ENCODE measurements at places on chromosomes 2 and 18. TPM values are rescaled to one million over a fixed set of nuclear protein-coding genes. Genes with fewer than 3 reads are reported as not detected.
A peak's percentile ranks its signal among the peaks of the same experiment; 100 is the strongest.

- no peak for DNase-seq
- no peaks in the 10 kb centered on the region for H3K27me3 ChIP-seq
- no peak overlapping the region for H3K4me3 ChIP-seq
- no peak overlapping the region for H3K27ac ChIP-seq
These were observed 69.1 kb upstream of the FOXI3 start for GRCh38 chr2:88521445-88522073.

- peaks cover 8% of the 10 kb centered on the region for H3K4me1 ChIP-seq
- peaks cover 20% of the 10 kb centered on the region for H3K27me3 ChIP-seq
- H3K36me3 ChIP-seq: no peaks in the 10 kb centered on the region
- no peak overlapping the region for H3K27ac ChIP-seq
- DNase-seq: no peak
- H3K4me3 ChIP-seq: no peak overlapping the region
These were observed 11.0 kb downstream of the CROCC2 start for GRCh38 chr2:240917009-240917683.

DNA sequence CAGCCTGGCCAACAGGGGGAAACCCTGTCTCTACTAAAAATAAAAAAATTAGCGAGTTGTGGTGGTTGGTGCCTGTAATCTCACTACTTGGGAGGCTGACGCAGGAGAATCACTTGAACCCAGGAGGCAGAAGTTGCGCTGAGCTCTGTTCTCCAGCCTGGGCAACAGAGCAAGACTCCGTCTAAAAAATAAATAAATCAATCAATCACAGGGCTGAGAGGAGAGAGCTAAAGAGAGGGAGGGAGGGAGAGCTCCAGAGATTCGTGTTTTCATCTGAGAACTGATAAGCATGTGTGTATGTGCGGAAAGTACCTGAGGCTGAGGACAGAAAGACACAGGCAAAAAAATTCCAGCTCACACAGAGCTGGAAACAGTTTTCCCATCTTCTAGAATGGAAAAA is 37.2 kb upstream of the DYNC2LI1 start:
- H3K36me3 ChIP-seq: no peaks in the 10 kb centered on the region
- no peak overlapping the region for H3K4me3 ChIP-seq
- DNase-seq: no peak
- H3K27ac ChIP-seq: no peak overlapping the region

DNA sequence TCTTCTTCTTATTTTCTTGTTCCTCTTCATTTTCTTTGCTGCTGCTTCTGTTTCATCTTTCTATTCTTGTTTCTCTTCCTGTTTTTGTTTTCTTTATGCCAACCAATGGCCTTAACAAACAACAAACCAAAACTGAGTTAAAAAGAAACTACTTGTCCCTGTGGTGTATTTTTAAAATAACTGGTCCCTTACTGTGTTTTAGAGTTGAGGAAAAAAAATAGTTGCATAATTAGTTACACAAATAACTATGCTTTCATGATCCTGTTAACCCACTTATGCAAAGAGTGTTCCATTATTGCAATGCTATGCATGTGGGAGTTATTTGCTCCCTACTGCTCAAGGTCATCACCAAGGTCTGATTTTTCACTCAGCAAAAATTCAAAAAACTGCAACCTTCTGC is 39.5 kb upstream of the IMP4 start:
- peaks cover 56% of the 10 kb centered on the region for H3K27me3 ChIP-seq
- H3K36me3 ChIP-seq: no peaks in the 10 kb centered on the region

- peaks cover 2% of the 10 kb centered on the region for H3K27me3 ChIP-seq
- no peak overlapping the region for H3K4me3 ChIP-seq
- no peaks in the 10 kb centered on the region for H3K36me3 ChIP-seq
- H3K27ac ChIP-seq: no peak overlapping the region
- H3K4me1 ChIP-seq: peaks cover 10% of the 10 kb centered on the region
- no peak for DNase-seq
These were observed 35.4 kb downstream of the ANKRD29 start for GRCh38 chr18:23627321-23627720.

- peaks cover 4% of the 10 kb centered on the region for H3K4me1 ChIP-seq
- DNase-seq: no peak
- H3K36me3 ChIP-seq: no peaks in the 10 kb centered on the region
- no peak overlapping the region for H3K27ac ChIP-seq
These were observed 649.3 kb upstream of the SOX11 start for GRCh38 chr2:5042666-5043440.

GRCh38 chr18:50374220-50374752 is 560 bp upstream of the SKA1 start:
- DNase-seq: no peak
- H3K27ac ChIP-seq: peak overlapping the region; percentile 87
- H3K27me3 ChIP-seq: no peaks in the 10 kb centered on the region
- H3K4me1 ChIP-seq: peaks cover 17% of the 10 kb centered on the region

DNA sequence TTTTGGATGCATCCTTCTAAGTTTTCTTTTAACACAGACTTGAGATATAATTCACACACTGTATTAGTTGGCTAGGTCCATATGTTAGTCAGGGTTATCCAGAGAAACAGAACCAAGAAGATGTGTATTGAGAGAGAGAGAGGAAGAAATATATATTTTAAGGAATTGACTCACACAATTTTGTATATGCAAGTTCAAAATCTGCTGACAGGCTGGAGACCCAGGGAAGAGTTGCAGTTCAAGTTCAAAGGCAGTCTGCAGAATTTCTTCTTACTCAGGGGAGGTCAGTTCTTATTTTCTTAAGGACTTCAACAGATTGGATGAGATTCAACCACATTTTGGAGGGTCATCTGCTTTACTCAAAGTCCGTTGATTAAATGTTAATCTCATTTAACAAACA is 23.0 kb upstream of the MRO start:
- no peaks in the 10 kb centered on the region for H3K4me1 ChIP-seq
- H3K36me3 ChIP-seq: no peaks in the 10 kb centered on the region
- DNase-seq: no peak
- H3K4me3 ChIP-seq: no peak overlapping the region
- H3K27me3 ChIP-seq: peaks cover 18% of the 10 kb centered on the region

DNA sequence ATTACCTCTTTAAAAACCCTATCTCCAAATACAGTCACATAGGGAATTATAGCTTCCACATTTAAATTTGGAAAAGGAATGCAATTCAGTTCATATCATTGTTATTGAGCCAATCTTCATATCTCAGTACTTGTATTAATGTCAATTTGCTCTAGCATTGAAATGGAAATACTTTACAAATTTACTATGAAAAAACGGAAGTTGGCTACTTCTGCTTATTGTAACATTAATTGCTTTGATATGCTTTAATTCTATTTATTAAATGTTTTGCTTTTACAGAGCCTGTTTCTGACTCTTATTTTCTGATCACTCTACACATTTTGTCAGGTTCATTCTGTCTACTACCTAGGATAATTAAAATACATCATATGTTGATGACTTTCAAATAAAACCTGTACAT is 412.6 kb downstream of the KCNJ3 start:
- H3K27me3 ChIP-seq: no peaks in the 10 kb centered on the region
- H3K36me3 ChIP-seq: peaks cover 2% of the 10 kb centered on the region
- no peak for DNase-seq
- no peak overlapping the region for H3K4me3 ChIP-seq
- H3K27ac ChIP-seq: no peak overlapping the region

DNA sequence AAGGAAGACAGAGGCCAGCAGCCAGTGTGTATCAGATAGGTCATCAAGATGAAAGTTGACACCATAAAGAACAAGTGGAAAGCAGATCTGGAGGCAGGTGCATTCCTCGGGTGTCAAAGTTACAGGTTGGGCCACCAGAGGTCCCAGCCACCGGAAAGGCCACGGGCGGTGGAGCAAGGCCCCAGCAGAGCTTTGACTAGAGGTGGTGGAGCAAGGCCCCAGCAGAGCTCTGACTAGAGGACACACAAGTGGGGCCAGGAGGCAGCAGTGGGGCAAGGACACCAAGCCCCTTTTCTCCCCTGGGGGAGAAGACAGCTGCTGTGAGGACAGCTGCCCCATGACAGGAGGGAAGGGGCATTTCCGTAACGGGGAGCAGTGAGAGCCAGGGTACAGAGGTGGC is 115.1 kb downstream of the GYPC start:
- no peak overlapping the region for H3K27ac ChIP-seq
- no peaks in the 10 kb centered on the region for H3K4me1 ChIP-seq
- no peak for DNase-seq
- no peak overlapping the region for H3K4me3 ChIP-seq
- no peaks in the 10 kb centered on the region for H3K36me3 ChIP-seq

DNA sequence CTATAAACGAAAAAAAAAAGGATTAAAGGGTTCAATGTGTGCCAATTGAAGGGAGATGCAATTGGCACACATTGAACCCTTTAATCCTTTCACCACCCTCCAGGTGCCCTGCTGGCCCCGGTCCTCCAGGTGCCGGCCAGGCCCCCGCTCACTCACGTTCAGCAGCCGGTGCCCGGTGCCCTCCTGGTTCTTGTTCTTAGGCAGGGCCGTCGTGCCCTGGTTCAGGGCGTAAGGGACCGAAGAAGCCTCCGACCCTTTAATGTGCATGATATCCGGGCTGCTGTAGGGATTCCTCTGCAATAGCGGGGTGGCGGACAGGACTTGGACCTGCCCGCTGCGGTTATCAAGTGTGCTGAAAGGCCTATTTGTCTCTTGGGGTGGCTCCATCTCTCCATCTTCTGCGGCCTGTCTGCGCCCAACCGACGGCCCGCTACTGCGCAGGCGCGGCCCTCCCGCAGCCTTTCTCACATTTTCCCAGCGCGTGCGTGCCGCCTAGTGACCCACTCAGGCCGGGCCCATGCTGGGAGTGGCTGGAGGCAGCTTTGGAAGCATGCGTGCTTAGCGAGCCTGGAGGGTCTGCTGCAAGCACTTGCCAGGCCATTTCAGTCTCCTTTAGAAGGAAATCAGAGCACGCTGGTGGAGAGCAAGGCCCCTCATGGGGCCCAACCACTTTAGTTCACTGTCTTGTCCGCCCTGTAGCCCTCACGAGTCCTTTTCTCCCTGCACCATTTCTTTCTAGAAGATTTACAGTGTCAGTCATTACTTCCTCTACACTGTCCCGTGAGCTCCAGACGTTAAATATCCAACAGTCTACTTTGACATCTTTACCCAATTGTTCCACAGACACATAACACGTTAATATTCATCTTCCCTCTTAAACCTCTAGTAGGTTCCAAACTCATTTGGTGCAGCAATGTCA is 24.3 kb downstream of the TMEM237 start:
- H3K27me3 ChIP-seq: peaks cover 7% of the 10 kb centered on the region
- no peak overlapping the region for H3K4me3 ChIP-seq
- H3K4me1 ChIP-seq: no peaks in the 10 kb centered on the region
- H3K27ac ChIP-seq: no peak overlapping the region
- peaks cover 1% of the 10 kb centered on the region for H3K36me3 ChIP-seq
- no peak for DNase-seq

DNA sequence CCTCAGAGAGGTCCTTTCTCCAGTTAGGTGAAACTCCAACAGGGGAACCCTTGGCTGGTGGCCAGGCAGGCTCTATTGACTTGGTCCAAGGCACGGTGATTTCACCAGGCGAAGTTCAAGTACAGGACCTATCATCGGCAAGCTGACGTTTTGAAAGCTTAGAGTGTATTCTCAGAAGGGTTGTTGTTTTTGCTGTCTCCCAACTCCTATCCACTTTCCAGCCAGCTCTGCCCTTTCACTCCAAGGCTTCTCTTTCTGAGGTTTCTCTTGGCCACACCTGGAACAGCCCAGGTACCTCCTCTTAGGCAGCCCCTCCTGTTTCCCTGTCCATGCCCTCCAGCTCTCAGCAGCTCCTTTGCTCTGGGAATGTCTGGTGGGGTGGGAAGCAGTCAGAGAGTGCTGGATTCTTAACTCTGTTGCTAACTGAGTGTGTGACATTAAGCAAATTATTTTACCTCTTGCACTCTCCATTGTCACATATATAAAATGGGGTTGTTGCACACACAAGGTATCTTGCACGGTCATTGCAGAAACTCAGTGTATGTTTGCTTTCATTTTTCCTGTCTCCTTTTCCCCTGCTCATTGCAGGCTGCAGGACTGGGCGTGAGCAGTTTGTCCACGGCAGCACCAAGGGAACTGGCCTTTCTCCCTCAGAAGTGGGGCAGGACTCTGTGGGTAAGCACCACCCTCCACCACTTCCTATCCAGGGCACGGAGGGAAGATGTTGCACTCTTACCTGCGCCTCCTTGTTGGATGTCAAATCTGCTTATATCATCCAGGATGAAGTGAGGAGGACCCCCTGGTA is 30.2 kb downstream of the CAPN13 start:
- H3K4me3 ChIP-seq: no peak overlapping the region
- peaks cover 1% of the 10 kb centered on the region for H3K4me1 ChIP-seq
- H3K36me3 ChIP-seq: no peaks in the 10 kb centered on the region
- DNase-seq: peak; percentile 29

- no peaks in the 10 kb centered on the region for H3K36me3 ChIP-seq
- H3K4me1 ChIP-seq: peaks cover 24% of the 10 kb centered on the region
- no peak overlapping the region for H3K27ac ChIP-seq
- no peak for DNase-seq
- no peak overlapping the region for H3K4me3 ChIP-seq
These were observed 323.2 kb downstream of the RDH14 start for GRCh38 chr2:18237298-18237697.

DNA sequence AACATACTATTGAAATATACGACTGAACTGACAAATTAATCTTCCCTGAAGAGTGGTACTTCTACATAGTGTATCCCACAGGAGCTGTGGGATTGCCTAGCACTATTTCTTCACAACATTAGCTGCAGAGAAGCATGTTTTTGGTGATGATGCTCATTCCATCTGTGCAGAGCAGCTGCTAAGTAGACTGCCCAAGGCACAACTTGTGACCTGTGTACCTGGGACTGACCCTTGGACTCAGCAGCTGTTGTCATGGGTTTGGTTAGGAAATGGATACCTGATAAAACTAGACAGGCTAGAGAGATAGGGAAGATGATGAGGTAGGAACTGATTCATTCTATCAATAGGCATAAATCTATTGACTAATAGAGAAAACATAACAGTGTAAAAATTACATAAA is 1204.0 kb downstream of the DSC3 start:
- no peaks in the 10 kb centered on the region for H3K4me1 ChIP-seq
- H3K27me3 ChIP-seq: no peaks in the 10 kb centered on the region
- no peaks in the 10 kb centered on the region for H3K36me3 ChIP-seq
- H3K4me3 ChIP-seq: no peak overlapping the region

DNA sequence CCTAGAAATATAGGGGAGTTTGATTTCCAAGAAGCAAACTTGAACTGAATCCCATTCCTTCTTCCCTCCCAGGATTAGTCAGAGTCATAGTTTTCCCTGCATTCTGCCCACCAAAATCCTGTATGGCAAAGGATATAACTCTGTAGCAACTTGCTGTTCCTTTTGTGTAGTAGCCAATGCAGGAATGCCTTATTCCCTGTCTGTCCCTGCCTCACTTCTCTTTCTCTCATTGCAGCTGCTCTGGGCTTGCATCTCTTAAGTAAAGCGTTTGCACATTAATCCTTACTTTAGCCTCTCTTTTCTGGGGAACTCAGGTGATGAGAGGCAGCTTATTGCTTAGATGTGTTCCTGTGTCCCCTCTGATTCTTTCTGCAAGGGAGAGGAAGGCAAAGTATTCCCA is 333.1 kb upstream of the VWC2L start:
- H3K36me3 ChIP-seq: no peaks in the 10 kb centered on the region
- H3K4me3 ChIP-seq: no peak overlapping the region
- no peaks in the 10 kb centered on the region for H3K27me3 ChIP-seq
- H3K27ac ChIP-seq: no peak overlapping the region

GRCh38 chr18:44025421-44025820 is 655.3 kb upstream of the SETBP1 start:
- H3K27me3 ChIP-seq: no peaks in the 10 kb centered on the region
- H3K4me3 ChIP-seq: no peak overlapping the region
- peaks cover 2% of the 10 kb centered on the region for H3K36me3 ChIP-seq
- peaks cover 5% of the 10 kb centered on the region for H3K4me1 ChIP-seq
- peak overlapping the region; percentile 16 for H3K27ac ChIP-seq

The KCNG2 gene
- total RNA-seq: not detected

The COL4A4 gene
- total RNA-seq: 0.11 TPM

The CCDC141 gene
- 1.2 TPM for total RNA-seq

The SPHKAP gene
- not detected for total RNA-seq

The CDH7 gene
- total RNA-seq: 0.94 TPM

The PKP4 gene
- total RNA-seq: 70.8 TPM

Data from mesothelial cell of epicardium (in vitro differentiated cells).